M059J (cell line): ENCODE measurements at places on chromosomes 12 and 14. TPM values are rescaled to one million over a fixed set of nuclear protein-coding genes. Genes with fewer than 3 reads are reported as not detected.

Gene CD4
- not detected in 2 replicates for total RNA-seq

Gene COL2A1
- 0.25 TPM in 1 of 2 replicates, not detected in the other for total RNA-seq

Gene GPR84
- not detected in 2 replicates for total RNA-seq

Gene AQP6
- total RNA-seq: not detected in 2 replicates

Gene CD163
- total RNA-seq: not detected in 2 replicates

Gene RPGRIP1
- total RNA-seq: not detected in 2 replicates

Gene NDRG2
- 0.94 and 2.2 TPM in 2 replicates for total RNA-seq

Gene ZC3H10
- 1.4 and 2.1 TPM in 2 replicates for total RNA-seq

Gene INHBC
- total RNA-seq: not detected in 2 replicates

Gene ACVRL1
- 0.10 and 1.2 TPM in 2 replicates for total RNA-seq

Gene PFDN5
- 404 and 498 TPM in 2 replicates for total RNA-seq

Gene PRR13
- total RNA-seq: 145 and 146 TPM in 2 replicates

Gene DCN
- 16.3 and 16.5 TPM in 2 replicates for total RNA-seq

Gene SIRT4
- 2.2 and 7.4 TPM in 2 replicates for total RNA-seq

Gene MSRB3
- 16.8 and 26.0 TPM in 2 replicates for total RNA-seq

Gene ANAPC5
- total RNA-seq: 143 and 169 TPM in 2 replicates

Gene ADGRD1
- not detected in 2 replicates for total RNA-seq

Gene PAX9
- 1.7 and 2.2 TPM in 2 replicates for total RNA-seq

Gene SLC38A4
- 2.7 and 3.3 TPM in 2 replicates for total RNA-seq

Gene DBX2
- total RNA-seq: not detected in 2 replicates

Gene CLEC1A
- 0.99 and 2.7 TPM in 2 replicates for total RNA-seq

Gene PLEK2
- total RNA-seq: not detected in 2 replicates

Gene CLEC1B
- not detected in 2 replicates for total RNA-seq

Gene DNAH10
- total RNA-seq: not detected in 2 replicates

Gene NEK9
- 16.4 and 21.5 TPM in 2 replicates for total RNA-seq

Gene ADCY6
- 7.1 and 16.3 TPM in 2 replicates for total RNA-seq

Gene CPNE6
- not detected in 2 replicates for total RNA-seq

Gene KLHL33
- not detected in 2 replicates for total RNA-seq

Gene SYCP3
- total RNA-seq: 0.76 TPM in 1 of 2 replicates, not detected in the other

Gene SLC17A8
- not detected in 2 replicates for total RNA-seq

Gene PPM1H
- total RNA-seq: 5.2 and 9.2 TPM in 2 replicates

Gene ADAM21
- 0.05 and 0.49 TPM in 2 replicates for total RNA-seq

Gene HEBP1
- total RNA-seq: 9.4 and 20.5 TPM in 2 replicates

Gene MYH6
- total RNA-seq: not detected in 2 replicates

Gene BTBD6
- 28.4 and 39.2 TPM in 2 replicates for total RNA-seq

Gene FAIM2
- 0.34 and 0.49 TPM in 2 replicates for total RNA-seq

Gene KRT83
- 0.22 TPM in 1 of 2 replicates, not detected in the other for total RNA-seq
